ENCODE measurements at places on chromosomes 3 and 15.

DNA sequence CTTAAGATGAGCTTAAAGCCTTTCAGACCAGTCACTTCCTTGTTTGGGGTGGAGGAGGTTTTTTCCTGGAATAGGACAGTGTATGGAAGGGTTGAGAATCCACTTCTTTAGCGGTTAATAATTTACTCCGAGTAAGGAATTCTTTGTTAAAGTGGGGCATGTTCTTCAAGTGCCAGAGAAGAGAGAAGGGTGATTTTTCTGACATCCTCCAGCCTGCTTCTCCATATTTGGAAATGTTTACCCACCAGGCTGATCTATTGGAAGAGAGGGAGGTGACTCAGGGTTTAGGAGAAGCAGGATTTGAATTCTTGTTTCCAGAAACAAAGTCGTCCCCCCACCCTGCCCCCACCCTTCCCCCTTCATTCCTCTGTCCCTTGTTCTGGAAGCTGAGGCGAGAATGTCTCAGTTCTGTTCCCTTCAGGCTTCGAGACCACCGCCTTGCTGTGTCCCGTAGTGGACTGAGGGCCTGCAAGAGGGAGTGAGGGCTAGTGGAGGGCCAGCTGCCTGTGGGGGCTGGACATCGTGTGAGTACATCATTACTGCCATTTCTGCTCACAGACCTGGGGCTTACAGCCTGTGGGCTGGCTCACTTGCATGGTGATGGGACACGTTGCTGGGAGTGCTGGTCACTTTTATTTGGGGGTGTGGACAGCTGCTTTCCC is 58.5 kb downstream of the LPP start:
- DNase-seq, result peak; percentile 86

DNA sequence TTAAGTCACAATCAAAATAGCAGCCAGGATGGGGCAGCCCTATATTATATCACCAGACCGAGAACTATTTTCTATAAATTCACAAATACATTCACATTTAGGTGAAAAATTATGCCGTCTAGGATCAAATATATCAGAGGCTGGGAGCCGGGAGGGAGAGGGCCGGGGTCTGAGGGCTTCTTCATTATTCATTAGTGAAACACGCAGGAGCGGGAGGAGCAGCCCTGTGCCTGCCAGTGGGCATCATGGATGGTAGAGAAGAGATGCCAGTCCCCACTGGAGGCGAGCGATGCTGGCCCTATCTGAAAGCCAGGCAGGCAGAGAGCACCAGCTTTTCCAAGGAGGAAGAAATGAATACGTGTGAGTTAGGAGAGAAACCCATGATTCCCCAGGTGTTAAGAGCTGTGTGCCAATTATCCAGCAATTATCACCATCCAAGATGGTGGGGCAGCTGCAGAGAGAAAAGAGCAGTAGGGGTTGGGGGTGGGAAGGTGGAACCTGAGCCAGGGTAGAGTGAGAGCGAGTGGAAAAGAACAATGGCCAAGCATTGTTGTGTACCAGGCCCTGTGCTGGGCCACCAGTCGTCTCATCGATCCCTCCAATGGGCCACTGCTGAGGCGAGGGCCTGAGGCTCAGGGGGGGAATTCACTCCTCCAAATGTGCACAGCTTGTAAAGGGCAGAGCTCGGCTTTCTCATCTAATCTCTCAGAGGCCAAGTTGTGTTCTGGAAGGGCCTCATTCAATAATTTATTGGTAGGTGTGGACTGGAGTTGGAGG is 261.3 kb upstream of the TLE3 start:
- no peak for DNase-seq

- no peak for DNase-seq
Observed at GRCh38 chr15:70827721-70828120, 26.2 kb downstream of the LARP6 start.

DNA sequence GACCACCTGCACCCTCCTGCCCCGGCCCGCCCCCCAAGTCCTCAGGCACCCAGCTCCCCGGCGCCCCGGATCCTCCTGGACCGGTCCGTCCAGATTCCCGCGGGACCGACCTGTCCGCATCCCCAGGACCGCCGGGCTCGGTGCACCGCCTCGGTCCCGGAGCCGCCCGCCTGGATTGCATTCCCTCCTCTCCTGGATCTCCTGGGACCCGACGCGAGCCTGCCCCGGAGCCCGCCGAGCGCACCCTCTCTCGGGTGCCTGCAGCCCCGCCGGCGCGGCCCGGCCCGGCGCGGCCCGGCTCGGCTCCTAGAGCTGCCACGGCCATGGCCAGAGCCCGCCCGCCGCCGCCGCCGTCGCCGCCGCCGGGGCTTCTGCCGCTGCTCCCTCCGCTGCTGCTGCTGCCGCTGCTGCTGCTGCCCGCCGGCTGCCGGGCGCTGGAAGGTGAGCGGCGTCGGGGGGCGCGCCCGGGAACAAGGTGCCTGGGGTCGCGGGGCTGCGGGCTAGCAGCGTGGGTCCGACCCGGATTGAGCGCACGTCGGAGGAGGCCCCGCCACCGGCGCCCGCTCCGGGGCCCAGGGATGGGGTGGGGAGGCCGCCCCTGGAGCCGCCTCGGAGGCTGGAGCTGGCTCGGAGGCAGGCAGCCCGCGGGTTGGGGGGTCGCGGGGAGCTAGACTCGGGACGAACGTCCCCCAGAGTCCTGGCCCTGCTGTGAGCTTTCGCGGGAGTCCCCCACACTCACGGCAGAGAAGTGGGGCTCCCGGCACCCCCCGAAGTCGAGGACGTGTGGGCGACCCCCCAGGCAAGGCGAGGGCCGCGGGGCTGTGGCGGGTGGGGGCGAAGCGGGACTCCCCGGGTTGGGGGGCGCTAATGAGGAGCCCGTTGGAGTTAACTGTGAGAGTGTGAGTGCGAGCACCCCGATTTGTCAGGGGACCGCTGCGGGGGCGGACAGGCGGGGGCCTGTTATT is 610 bp downstream of the EPHB3 start:
- DNase-seq, result no peak

GRCh38 chr15:59250249-59250648 is 43.6 kb downstream of the LDHAL6B start:
- DNase-seq, result no peak

DNA sequence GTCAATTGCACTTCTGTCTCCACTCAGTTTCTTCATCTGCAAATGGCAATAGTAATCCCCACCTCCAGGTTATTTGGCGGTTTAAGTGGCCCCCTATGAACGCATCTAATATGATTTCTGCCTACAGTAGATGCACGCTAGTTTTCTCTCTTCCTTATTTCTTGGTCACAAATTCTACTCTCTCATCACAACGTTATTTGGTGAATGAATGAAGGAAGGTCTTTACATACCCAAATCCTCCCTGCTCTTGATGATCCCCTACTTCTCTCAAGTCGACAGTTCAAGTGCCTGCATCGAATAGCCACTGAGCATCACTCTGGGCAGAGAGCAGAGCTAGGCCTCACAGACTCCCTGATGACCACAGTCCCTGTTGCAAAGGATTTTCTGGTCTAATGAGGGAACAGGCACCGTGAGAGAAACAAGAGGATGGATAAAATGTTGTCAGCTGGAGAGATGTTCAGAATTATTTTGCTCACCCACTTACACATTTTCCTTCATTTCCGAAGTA is 181.2 kb upstream of the SMAD3 start:
- no peak for DNase-seq

DNA sequence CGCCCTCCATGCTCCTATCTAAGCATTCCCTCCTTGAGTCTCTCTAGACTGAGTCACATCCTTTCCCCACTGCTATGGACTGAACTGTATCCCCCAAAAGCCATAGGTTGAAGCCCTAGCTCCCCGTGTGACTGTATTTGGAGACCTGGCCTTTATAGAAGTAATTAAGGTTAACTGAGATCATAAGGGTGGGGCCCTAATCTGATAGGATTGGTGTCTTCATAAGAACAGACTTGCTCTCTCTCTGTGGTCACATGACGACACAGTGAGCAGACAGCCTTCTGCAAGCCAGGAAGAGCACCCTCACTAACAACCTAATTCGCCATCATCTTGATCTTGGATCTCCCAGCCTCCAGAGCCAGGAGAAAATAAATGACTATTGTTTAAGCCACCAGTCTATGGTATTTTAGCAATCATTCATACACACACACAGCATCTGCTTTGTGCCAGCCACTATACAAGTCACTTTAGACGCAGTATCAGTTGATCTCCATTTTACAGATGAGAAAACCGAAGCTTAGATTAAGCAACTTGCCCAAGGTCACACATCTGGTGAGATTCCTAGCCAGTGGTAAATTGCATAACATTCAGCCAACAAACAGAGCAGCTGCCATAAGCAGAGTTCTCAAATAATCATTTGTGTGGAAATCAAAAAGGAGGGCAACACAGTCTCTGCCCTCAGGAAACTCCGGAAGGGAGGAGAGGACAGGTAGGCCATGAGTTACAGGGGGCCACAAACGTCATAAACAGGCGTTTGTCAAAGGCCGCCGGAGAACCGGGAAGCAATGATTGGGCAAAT is 66.3 kb upstream of the HES1 start:
- DNase-seq, result peak; percentile 42

DNA sequence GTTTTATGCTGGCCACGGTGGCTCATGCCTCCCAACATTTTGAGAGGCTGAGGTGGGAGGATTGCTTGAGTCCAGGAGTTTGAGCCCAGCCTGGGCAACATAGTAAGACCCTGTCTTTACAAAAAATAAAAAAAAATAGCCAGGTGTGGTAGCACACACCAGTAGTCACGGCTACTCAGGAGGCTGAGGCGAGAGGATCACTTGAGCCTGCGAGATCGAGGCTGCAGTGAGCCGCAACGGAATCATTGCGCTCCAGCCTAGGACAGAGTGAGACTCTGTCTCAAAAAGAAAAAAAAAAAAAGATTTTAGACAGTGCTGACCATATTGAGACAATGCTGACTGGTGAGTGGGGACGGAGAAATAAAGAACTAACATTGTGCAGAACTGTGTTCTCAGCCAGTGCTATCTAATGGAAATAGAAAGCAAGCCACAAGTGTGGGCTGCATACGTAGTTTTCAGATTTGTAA is 67.2 kb downstream of the ST6GAL1 start:
- DNase-seq, result no peak

GRCh38 chr15:79322945-79323344 is 12.0 kb downstream of the TMED3 start:
- DNase-seq, result no peak

DNA sequence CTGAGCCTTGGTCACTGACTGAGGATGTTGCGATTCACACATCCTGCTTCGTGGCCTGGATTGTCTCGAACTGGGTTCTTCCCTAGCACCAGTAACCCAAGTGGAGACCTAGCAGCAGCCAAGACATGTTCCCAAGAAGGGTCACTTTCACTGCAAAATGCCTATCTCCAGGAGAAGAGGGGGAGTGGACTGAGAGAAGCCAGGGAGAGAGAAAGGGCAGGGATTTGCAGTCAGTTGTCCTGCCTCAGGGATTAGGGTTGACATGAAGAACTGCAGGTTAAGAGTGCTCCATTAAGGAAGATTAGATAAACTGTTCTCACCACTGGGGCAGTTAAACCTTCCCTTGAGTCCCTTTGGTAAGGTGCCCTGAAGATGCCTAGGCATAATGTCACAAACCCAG is 5.7 kb upstream of the CD276 start:
- no peak for DNase-seq

GRCh38 chr3:98556164-98557130 is 24.7 kb downstream of the GPR15 start:
- DNase-seq, result peak; percentile 61

GRCh38 chr3:71585887-71586809 is 2.6 kb upstream of the FOXP1 start:
- peak; percentile 24 for DNase-seq

DNA sequence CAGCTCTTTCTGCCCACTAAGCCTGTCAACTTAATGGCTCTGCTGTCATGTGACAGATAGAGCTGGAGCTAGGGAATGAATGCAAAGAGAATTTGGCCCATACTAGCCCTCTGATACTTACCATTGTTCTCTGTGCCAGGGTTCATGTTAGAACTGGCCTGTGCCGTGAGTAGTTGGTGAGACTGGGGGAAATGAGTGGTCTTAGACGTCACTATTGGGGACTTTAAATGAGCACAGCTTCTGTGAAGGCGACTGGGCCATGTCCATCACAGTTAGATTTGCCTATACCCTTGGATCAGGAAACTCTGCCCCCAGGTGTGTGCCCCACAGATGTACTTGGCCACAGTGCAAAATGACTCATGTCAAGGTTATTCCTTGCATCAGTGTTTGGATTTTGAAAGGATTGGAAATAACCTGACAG is 124.9 kb downstream of the PTPRG start:
- DNase-seq, result no peak

DNA sequence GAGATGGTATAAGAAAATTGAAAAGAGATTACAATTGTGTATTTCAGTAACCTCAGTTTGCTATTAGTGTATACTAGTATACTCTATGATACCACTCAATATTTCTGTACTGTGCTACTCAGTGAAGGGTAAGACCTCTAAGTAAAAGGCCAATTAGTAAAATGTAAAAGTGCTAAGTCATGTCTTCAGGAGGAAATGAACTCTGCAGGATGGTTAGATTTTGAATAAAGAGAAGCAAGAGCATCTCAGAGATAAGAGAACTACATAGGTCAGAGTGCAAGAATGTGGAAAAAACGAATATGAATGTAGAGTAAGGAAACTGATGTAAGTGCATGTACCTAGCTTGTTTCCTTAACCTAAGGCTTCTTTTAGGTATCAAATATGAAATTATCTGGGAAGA is 796.6 kb upstream of the GBE1 start:
- DNase-seq, result no peak

- peak; percentile 58 for DNase-seq
Observed at GRCh38 chr3:159417761-159418160, 570.9 kb upstream of the IL12A start.

GRCh38 chr3:42264399-42265058 is 1.5 kb downstream of the CCK start:
- DNase-seq, result no peak

GRCh38 chr3:175411405-175411804 is 552.3 kb downstream of the NAALADL2 start:
- DNase-seq, result no peak

GRCh38 chr3:69838217-69838616 is 99.0 kb downstream of the MITF start:
- DNase-seq, result peak; percentile 95

GRCh38 chr15:56537881-56538280 is 72.9 kb upstream of the MNS1 start:
- DNase-seq, result peak; percentile 2

DNA sequence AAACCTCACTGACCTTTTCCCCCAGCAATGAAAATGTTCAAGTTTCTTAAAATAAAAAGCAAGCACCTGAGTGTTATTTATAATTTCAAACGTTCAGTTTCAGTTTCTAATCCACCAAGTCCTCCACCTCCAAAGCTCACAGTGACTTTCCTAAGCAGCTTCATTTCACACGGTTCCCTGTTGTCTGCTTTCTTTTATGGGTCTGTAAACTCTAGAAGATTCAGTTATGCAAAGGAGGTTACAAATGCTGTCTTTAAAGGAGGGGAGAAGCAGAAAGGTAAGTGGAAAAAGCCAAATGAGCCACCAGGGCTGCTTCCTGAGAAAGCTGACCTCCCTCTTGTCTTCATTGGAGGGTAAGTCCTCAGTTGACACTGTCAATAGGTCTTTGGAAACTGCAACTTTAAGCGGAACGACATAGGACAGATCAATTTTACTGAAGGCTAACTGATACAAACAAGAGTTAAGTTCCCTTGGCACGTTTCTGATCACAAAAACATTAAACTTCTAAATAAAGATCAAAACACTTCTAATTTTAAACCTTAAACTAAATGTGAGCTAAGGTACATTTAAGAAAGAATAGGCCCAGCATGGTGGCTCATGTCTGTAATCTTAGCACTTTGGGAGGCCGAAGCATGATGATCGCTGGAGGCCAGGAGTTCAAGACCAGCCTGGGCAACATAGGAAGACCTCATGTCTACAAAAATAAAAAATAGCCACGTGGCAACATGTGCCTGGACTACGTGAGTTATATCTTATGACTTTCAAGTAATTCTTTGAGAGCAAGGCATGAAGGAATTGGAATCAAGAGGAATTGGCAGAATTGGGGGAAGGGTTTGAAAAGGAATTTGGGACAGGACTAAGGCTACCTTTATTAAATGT is 151.9 kb upstream of the UBE2E1 start:
- no peak for DNase-seq

- DNase-seq, result no peak
Observed at GRCh38 chr15:26243382-26243781, 380.3 kb upstream of the ATP10A start.
